ENCODE measurements at places on chromosomes 1 and 21.

- DNase-seq: no peak
These were observed 15.1 kb downstream of the RAVER2 start for GRCh38 chr1:64759968-64760367.

- DNase-seq: no peak
These were observed 8.1 kb downstream of the KNCN start for GRCh38 chr1:46543382-46543760.

GRCh38 chr1:35807614-35808449, at the start of gene AGO4:
Gene AGO4 (plus strand): TSS chr1:35808016. CDS start chr1:35808417, 401 bp downstream.
- peak; percentile 39 for DNase-seq

- DNase-seq: no peak
These were observed 2.5 kb downstream of the WDR26 start for GRCh38 chr1:224432146-224432545.

DNA sequence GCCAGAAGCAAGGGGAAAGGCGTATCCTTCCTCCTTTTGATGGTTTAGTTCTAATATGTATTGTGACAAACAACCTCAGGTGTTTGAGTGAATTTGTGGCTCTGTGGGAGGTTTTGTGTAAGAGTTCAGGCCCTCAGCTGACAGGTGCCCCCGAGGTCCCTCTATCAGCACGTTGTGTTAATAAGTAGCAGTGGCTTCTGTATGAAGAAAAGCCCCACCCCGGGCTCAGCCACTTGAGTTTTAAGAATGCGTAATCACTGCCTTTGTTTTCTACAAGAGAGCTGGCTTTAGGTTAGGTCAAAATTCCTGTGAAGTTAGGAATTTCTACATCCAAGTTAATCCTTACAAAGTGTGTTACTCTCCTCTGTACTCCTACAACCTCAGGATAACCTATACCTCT, 92.4 kb upstream of the PGBD5 start:
- DNase-seq: no peak

DNA sequence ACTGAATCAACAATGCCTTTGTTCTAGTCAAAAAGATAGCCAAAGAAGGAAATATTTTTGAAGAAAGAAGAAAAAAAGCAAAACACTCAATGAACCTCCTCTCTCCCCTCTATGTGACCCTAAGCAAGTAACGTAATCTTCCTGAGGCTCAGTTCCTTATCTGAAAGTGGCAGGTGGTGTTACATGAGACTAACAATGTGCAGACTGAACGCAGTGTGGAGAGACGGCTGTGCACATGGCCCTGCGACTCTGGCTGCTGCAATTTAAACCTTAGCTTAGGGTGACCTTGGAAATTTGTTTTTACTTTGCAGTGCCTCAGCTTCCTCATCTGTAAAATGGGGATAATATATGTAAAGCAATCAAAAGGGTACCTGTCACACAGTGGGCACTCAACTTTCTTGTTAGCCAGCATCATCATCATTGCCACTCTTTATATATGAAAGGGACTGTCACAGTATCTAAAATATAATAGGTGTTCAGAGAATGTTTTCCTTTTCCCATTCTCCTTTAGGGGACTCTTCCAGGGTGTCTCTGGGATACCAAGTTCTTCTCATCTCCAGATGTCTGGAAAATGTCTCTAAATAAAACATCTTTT, 100.1 kb upstream of the JUN start:
- DNase-seq: no peak

GRCh38 chr1:11770011-11770410, 8.0 kb downstream of the C1orf167 start:
- DNase-seq: no peak

DNA sequence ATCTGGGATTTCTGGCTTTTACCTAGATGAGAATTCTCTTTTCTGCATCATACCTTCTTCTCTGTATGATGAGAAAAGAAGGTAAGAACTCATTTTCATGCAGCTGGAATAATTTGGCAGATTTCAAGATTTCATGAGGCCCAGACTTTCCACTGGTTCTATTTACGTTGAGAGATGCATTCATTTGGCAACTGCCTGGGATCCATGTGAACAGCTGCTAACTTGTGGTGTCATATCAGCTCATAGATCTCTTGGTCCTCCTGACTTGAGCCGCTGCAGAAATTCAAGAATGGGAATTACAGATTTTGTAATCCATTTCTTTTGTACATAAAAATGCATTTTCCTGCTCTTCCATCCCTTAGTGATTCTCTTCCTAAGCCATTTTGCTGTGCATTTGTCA, 17.1 kb upstream of the C1orf87 start:
- DNase-seq: no peak
